ENCODE measurements at places on chromosomes 2 and 18.

DNA sequence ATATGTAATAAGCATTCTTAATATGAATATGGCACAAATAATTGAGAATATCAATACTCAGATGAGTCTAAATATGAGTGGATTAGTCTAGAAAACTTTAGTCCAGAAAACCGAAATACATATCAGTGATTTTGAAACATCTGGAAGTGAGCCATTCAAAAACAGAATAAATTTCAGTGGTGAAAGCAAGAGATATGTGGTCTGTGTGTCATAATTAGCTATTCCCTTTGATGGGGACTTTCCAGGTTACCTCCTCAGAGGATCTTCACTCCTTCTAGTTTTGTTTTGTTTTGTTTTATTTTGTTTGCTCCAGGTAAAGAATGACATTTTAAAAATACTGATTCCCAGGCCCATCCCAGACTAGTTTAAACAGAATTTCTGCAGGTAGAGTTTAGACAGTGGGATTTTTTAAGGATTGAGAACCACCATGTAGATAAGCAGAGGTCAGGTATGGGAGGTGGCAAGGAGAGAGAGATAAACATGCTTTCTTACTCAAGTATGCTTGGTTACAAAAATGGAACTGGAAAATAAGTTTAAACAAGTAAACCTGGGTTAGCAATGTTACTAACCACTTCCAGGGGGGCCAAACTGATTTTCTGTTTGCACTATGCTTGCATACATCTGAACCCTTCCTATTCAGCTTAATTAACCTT lies 70.7 kb downstream of the NABP1 start:
- no peak for DNase-seq

DNA sequence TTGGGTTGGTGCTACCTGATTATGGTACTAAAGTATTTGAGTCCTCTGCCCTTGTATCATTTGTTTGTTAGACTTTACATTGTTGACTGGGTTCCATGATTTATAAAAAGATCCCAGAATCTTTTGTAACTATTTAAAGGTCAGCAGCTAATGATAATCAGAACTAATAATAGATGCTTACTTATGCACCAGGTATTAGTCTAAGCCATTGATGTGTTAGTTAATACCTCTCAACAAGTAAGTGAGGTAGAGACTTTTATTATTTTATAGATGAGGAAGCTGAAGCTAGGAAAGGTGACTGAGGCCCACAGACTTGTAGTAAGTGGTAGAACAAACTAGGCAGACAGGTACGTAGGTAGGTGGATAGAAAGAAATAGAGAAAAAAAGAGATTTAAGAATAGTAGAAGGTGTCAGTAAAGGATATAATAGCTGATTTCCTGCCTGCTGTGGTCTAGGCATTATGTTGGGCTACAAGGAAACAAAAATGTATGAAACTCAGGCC lies 68.1 kb downstream of the CRIM1 start:
- no peak for DNase-seq

GRCh38 chr18:52200921-52201663 lies 138.9 kb upstream of the DCC start:
- no peak for DNase-seq

- DNase-seq: no peak
Observed at GRCh38 chr2:224986477-224986876, 55.8 kb downstream of the DOCK10 start.

DNA sequence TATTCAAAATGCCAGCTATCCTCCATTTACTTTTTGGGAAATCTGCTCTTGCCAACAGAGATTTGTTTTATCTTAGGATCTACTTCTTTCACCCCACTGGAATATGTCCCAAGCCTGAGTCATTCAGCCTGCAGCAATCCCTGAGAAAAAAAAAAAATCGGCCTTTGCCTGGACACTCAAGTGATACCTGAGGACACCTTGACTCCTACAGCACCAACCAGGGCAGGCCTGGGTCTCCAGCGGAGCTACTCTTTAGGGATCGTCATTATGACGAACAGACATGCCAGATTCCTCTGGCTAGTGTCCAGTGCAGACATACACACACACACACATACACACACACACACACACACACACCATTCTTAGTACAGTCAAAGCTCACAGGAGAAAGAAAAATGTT lies 2.2 kb upstream of the UGT1A6 start:
- no peak for DNase-seq

- DNase-seq: no peak
Observed at GRCh38 chr18:68215931-68216330, 499.0 kb downstream of the TMX3 start.

- no peak for DNase-seq
Observed at GRCh38 chr18:80171054-80171872, 62.2 kb downstream of the ADNP2 start.

GRCh38 chr18:69636529-69637301 lies 236.0 kb downstream of the DOK6 start:
- no peak for DNase-seq

- DNase-seq: no peak
Observed at GRCh38 chr2:5539282-5540165, 152.7 kb upstream of the SOX11 start.

- DNase-seq: no peak
Observed at GRCh38 chr2:54691445-54692135, 31.9 kb upstream of the EML6 start.

DNA sequence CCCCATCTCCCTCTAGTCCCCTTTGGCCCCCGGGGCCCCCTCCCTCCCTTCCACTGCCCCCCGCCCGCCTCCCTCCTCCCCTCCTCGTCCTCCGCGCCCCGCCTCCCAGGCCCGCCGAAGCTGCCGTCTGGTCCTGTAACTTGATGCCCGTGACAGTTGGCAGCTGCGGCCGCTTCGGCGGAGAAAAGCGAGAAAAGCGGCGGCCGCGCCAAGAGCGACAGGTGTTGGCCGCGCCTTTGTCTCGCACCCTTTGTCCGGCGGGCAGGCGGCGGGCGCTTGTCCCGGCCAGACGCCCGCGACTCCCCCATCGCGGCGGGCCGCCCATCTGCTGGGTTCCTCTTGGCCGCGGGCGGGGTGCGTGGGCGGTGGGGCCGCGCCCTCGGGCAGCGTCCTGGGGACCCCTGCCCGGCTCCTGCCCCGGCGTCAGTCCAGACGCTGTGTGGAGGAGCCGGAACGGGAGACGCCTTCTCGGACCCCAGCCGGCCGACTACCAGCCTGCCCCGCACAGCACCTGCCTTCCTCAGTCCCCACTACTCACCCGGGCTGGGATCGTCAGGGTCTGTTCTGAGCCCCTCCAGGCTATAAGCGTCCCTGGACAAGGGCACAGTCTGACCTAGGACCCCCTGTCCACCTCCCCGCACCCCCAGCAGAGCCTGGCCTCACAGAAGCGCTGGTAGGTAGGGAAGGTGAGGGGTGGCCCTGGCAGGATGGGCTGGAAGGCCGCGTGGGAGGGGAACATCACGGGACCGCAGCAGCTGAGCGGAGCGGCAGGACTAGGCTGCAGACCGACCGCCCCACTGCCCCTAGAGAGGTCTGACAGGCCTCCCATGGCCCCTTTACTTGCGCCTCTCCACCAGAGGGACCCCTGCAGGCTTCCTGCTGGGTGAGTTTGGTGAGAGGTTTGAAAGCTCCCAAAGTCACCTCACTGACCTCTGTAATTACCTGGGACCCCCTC lies 1.2 kb upstream of the HES6 start:
- DNase-seq: no peak

DNA sequence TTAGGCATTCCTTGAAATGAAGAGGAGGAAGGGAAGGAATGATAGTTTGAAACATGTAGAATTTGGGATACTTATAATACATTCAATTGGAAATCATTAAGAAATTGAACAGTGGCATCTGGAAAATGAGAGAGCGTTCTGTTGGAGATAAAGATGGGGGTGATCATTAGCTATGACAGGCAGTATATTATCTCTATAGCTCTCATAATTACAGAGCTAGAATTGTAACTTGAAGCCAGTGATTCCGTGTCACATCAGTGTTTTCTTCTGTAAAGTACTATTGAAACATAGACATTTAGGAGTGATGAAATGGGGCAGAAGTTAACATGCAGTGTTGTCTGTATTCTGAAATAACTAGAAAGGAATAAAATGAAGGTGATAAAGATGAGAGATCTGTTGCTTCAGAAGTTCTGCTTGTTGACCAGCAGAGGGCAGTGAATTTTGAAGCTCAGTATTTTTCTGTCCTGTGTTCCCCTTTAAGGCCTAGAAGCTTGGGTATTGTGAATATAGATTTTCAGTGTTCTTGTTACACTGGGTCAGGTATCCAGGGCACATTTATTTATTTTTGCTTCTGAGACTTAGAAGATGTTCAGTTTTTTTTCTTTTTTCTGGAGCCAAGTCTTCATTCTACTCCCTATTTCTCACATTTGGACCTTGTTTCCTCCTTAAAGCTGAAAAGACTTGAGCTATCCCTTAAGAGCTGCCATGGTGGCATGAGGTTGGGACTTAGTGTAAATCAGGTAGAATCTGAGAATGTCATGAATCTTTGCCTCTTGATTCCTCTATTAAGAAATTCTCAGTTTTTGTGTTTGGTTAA lies 157.4 kb downstream of the TAF4B start:
- no peak for DNase-seq

DNA sequence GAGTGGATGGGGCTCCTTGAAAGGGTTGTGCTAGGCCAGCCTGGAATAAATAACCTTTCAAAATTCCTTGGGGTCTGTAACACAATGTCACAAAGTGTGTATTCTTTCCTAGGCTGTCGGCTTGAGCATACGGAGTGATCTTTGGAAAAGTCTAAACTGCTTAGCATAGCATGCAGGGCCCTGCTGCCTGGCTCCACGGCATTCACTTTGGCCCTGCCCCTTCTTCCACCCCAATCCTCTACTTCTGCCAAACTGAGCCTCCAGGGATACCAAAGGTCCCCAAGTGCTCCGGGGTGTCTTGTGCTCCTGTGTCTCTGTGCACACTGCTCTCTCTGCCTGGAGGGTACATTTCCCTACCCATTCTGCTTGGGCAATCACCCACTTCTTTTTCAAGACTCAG lies 196.1 kb downstream of the LTBP1 start:
- no peak for DNase-seq

GRCh38 chr2:130372833-130373807 lies 17.3 kb downstream of the PTPN18 start:
- DNase-seq: no peak
